ENCODE measurements at places on chromosomes 16 and 17.

DNA sequence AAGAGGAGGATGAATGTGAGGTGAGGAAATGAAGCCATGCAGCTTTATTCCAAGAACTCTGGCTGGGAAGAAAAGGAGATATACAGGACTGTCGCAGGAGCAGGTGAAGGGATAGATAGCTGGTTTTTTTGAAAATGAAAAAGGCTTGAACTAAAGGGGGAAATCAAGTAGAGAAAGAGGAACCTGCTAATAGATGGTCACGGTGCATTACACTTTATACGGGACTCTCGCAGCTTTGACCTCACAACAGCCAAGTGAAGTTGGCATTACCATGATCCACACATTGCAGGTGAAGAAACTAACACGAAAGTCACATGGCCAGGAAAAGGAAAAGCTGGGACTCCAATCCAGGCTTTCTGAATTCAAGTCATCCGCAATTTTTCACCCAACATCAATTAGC, 86.9 kb downstream of the HS3ST2 start:
- DNase-seq: no peak

GRCh38 chr17:81323083-81323369, 27.9 kb upstream of the SLC38A10 start:
- no peak for DNase-seq

DNA sequence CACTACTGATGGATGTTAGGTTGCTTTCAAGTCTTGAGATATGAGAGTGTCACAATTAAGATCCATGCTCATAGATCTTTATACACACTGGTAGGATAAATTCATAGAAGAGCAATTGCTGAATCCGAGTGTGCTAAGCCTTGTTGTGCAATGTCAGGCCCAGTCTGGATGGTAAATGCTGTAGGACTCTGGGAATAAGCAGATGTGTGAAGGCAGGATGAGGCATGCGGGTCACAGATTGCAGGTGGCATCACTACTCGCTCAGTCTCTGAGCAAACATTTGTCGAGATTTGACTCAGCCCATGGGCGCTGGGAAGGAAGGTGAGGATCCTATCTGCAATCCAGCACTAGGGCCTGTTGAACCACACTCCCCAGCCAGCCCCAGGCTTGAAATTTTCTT, 40.7 kb downstream of the TMEM186 start:
- DNase-seq: no peak

GRCh38 chr17:63798572-63799106, 24.7 kb downstream of the DDX42 start:
- DNase-seq: no peak

- DNase-seq: no peak
Measured at GRCh38 chr17:4666296-4666695, 24.8 kb upstream of the ALOX15 start.

- DNase-seq: peak; percentile 46
Measured at GRCh38 chr17:55731586-55732250, 9.1 kb upstream of the TMEM100 start.

GRCh38 chr16:85627526-85628264, 14.6 kb downstream of the GSE1 start:
- DNase-seq: no peak

GRCh38 chr17:47120521-47121095, 68.5 kb downstream of the CDC27 start:
- DNase-seq: no peak

GRCh38 chr16:74561626-74562025, 45.3 kb downstream of the GLG1 start:
- no peak for DNase-seq

GRCh38 chr16:660459-661183, 7.3 kb upstream of the RHOT2 start:
- DNase-seq: peak; percentile 34

DNA sequence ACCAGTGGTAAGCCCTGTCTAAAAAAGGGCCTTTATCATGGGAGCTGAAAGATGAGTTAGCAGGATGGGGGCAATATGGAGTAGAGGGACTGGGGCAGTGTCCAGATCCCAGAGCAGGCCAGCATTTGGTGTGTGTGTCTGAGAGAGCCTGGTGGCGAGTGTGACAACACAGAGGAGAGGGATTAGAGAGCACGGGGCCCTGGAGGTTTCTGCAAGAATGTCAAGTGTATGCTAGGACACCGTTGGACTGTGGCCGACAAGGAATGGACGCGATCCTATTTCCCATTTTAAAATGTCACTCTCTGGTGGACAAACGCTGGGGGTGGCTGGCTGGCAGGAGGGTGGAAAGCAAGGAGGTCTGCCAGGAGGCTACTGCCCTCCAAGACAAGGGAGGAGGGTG, 12.4 kb downstream of the TAC4 start:
- no peak for DNase-seq

GRCh38 chr16:50599494-50599893, 51.3 kb downstream of the NKD1 start:
- DNase-seq: no peak

DNA sequence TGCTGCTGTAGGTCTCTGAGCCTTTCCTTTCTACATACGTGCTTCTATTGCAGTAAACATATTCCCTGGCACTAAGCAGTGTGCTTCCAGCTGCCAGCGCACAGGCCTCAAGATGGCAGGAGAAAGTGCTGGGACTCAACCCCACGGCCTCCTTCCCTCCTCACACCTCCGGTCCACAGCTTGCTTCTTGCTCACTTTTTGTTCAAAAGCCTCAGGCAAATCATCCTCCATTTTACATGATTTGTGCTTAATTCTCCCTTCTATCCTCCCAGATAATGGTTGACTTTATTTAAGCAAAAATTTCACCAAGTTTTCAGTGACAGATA, 5.4 kb downstream of the CDK5R1 start:
- DNase-seq: no peak

All from skeletal muscle cell (primary cell).